Natural killer cell (primary cell): ENCODE measurements at places on chromosomes 3 and 15. TPM values are rescaled to one million over a fixed set of nuclear protein-coding genes. Genes with fewer than 3 reads are reported as not detected.

PIERCE2 gene
- 0.47 TPM for total RNA-seq

SPTBN5 gene
- total RNA-seq = 4.1 TPM

GUCA1C gene
- not detected for total RNA-seq

ASB14 gene
- total RNA-seq = not detected

AHSG gene
- not detected for total RNA-seq

C3orf80 gene
- total RNA-seq = not detected
